ENCODE measurements at places on chromosomes 6 and 20. TPM values are rescaled to one million over a fixed set of nuclear protein-coding genes. Genes with fewer than 3 reads are reported as not detected.

PHACTR3 gene
- total RNA-seq = 0.38 TPM

SLC22A2 gene
- not detected for total RNA-seq

DDX43 gene
- 1.6 TPM for total RNA-seq

HLA-DPB1 gene
- 2.8 TPM for total RNA-seq

CRISP2 gene
- not detected for total RNA-seq

LY6G6F gene
- not detected for total RNA-seq

BPIFA2 gene
- total RNA-seq = not detected

LINC00237 gene
- not detected for total RNA-seq

SOBP gene
- total RNA-seq = 0.19 TPM

HEBP2 gene
- 103 TPM for total RNA-seq

CST1 gene
- total RNA-seq = not detected

MAS1 gene
- total RNA-seq = not detected

LY6G6C gene
- total RNA-seq = 0.15 TPM

HLA-DPA1 gene
- 0.23 TPM for total RNA-seq

APOM gene
- 1.2 TPM for total RNA-seq

RBM24 gene
- total RNA-seq = 0.78 TPM

PTCRA gene
- total RNA-seq = not detected

FOXF2 gene
- total RNA-seq = 0.49 TPM

GPLD1 gene
- total RNA-seq = 0.31 TPM

TPD52L1 gene
- 83.5 TPM for total RNA-seq

C20orf202 gene
- total RNA-seq = not detected

FRMD1 gene
- total RNA-seq = not detected

ADGRG6 gene
- 19.3 TPM for total RNA-seq

FABP7 gene
- total RNA-seq = not detected

GPR6 gene
- not detected for total RNA-seq

SAPCD1 gene
- 1.5 TPM for total RNA-seq

SMOC2 gene
- not detected for total RNA-seq

ID4 gene
- 0.23 TPM for total RNA-seq

KHDC1L gene
- total RNA-seq = not detected

TBX18 gene
- under 0.01 TPM for total RNA-seq

HLA-F gene
- total RNA-seq = 10.9 TPM

MBOAT1 gene
- 7.6 TPM for total RNA-seq

FAM83C gene
- 1.0 TPM for total RNA-seq

SRMS gene
- total RNA-seq = 0.39 TPM

SLC16A10 gene
- total RNA-seq = not detected

OPRM1 gene
- total RNA-seq = not detected

CFAP61 gene
- not detected for total RNA-seq

KIF25 gene
- not detected for total RNA-seq

SYCP2L gene
- total RNA-seq = 0.23 TPM

TAP1 gene
- total RNA-seq = 54.3 TPM

NELFE gene
- 129 TPM for total RNA-seq

CCDC167 gene
- total RNA-seq = 65.6 TPM

STAU1 gene
- total RNA-seq = 55.8 TPM

GINS1 gene
- total RNA-seq = 7.1 TPM

GDAP1L1 gene
- total RNA-seq = not detected

OXT gene
- not detected for total RNA-seq

PACRG gene
- total RNA-seq = 2.3 TPM

TFAP2D gene
- not detected for total RNA-seq

VSX1 gene
- total RNA-seq = not detected

SRC gene
- 28.8 TPM for total RNA-seq

TRDN gene
- total RNA-seq = not detected

FAM83B gene
- total RNA-seq = 44.0 TPM

FNDC11 gene
- total RNA-seq = 1.1 TPM

CGA gene
- total RNA-seq = not detected

BHLHE23 gene
- total RNA-seq = not detected
